ENCODE measurements at places on chromosomes 5 and 9. TPM values are rescaled to one million over a fixed set of nuclear protein-coding genes. Genes with fewer than 3 reads are reported as not detected.

Gene CCDC180
- total RNA-seq: 4.2 TPM

Gene TAF1L
- total RNA-seq: not detected

Gene CMBL
- total RNA-seq: 1.8 TPM

Gene CCNI2
- total RNA-seq: 0.74 TPM

Gene CXCL14
- 322 TPM for total RNA-seq

Gene PCDHGB2
- total RNA-seq: 3.1 TPM

Gene PCDHB8
- 1.2 TPM for total RNA-seq

Gene SLC1A3
- 13.7 TPM for total RNA-seq

Gene FBN2
- 0.39 TPM for total RNA-seq

Gene BTNL3
- total RNA-seq: not detected

Gene ADAMTSL2
- 0.32 TPM for total RNA-seq

Gene CCNJL
- total RNA-seq: 0.32 TPM

- DNase-seq: peak; percentile 73
Observed at GRCh38 chr5:173672891-173673290, 56.4 kb upstream of the BOD1 start.

GRCh38 chr9:18437315-18438201, 36.4 kb upstream of the ADAMTSL1 start:
- no peak for DNase-seq

- DNase-seq: no peak
Observed at GRCh38 chr9:6052293-6052919, 37.0 kb upstream of the RANBP6 start.

DNA sequence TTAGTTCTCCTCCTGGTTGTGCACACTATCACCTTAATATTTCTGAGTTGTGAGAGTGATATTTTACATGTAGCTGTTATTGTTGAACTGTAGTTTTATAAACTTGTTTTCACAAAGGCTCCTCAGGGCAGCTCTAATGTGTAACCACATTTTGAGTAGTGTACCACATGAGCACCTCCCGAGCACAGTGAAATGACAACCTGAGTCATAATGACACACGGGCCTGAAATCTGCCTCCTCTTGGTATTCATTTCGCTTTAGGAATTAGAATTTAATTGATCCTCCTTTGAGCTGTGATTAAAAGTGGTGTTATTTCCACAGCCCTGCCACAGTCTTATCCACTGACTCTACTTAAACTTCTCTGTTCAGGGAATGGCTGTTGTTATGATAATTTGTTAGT, 7.9 kb downstream of the MTRR start:
- no peak for DNase-seq

DNA sequence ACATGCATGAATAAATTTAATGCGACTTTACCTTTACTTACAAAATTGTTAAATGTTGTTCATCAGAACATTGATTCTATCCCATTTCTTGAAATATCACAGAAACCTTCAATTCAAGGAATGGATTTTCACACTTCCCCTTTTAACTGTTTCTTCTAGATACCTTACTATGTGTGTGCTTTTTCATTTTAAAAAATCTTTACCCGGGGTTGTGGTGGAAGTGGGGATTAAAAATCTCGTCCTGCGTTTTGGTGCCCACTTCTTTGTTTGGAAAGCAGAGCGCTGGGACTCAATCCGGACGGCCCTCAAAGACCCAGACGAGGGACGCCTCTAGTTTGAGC, 5.8 kb upstream of the MEF2C start:
- DNase-seq: no peak

GRCh38 chr5:158754018-158754514, 345.6 kb downstream of the EBF1 start:
- no peak for DNase-seq

GRCh38 chr5:172911976-172912375, 47.2 kb upstream of the RPL26L1 start:
- DNase-seq: no peak

DNA sequence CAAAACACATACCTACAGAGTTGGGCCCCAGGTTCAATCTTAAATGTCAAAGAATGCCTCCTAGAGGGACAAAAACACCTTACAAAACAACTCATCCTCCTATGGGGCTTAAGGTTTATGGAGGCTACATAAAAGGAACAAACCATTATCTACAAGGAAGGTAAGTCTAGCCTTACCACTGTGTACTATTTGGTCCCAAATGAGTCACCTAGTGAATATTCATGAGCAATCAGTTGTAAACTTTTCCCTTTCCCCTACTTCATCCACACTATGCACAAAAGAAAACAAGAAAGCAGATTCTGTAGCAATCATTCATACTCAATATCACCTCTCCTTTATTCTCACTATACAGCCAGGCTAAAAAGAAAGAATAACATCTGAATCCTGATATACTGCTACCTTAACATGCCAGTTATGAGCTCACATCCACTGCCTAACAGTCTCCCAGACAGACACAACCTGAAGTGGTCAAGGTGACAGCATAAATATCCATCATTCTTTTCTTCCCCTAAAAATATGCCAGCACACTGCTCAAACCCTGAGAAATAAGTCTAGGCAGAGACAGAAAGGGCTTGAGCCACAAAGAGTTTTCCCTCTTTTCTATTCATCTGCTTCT, 6.2 kb downstream of the OXCT1 start:
- DNase-seq: no peak

- DNase-seq: no peak
Observed at GRCh38 chr5:125269926-125270325, 523.5 kb upstream of the ZNF608 start.

DNA sequence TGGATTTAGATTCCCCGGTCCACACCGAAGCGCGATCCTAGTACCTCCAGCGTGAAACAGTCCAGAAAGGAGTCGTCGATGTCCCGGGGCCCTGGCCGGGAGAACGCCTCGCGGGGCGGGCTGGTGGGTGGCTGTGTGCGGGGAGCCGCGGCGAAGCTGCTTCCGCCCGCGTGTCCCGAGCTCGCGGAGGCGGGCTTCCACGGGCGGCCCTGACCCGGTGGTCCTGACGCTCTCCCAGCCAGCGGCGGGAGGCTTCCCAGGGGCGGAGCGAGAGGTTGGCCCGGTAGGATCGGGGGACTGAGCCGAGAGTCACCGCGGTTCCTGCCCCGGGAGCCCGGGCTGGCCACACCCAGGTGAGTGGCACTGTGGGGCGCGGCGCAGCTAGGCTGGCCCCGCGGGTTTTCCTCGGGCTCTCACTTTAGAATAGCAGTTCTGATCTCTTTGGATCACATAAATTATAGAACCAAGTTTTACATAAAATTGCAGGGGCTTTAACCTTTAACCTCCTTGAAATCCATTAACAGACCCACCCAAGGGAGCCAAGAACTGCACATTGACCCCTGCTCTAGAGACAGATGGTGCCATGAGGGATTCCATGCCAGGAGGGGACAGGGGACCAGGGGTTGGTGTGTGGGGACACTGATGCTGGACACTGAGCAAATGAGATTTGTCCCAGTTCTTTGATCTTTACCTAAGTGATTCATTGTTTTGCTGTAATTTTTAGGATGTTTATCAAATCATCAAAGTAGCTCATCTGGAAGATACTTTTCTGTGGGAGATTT, 29.2 kb upstream of the IL31RA start:
- DNase-seq: no peak

- no peak for DNase-seq
Observed at GRCh38 chr5:111792471-111793058, 35.6 kb upstream of the NREP start.

- no peak for DNase-seq
Observed at GRCh38 chr9:19995619-19996018, 206.8 kb upstream of the SLC24A2 start.

DNA sequence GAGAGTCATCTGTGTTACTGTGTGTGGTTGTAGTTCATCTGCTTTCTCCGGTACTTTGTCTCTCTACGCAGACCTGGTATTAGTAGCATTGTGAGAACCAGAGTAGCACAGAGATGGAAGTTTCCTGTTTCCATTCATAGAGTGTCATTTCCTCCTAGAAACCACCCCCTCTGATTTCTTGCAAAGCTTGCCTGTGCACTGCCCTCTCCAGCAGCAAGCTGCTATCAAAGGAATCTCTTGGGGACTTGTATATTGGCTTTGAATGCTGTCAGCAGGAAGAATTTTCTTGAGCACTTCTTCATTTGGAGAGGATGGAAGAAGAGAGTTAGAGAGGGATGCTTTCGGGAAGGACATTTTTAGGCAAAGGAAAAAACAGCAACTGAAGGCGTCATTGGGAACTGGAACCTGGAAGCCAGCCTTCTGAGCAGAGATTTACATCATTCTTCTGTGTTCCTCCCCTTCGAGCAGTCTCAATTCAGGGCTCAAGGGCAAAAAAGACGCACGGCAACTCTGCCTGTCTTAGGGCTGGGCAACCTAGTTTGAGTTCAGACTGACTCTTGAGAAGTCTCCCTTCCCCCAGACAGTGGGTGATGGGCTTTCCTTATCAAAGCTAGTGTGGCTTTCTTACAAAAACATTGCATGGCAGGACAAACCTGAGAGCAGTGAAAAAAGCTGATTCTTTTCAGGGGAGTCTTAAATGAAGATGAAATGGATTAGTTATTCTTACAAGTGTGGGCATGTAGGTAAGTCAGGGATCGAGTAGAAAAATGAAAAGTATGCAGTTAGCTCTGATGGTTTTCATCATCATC, 226.3 kb downstream of the AOPEP start:
- no peak for DNase-seq

- peak; percentile 24 for DNase-seq
Observed at GRCh38 chr9:113955076-113955752, 79.1 kb downstream of the ZNF618 start.

- DNase-seq: no peak
Observed at GRCh38 chr5:9781890-9782289, 151.7 kb upstream of the TAS2R1 start.

DNA sequence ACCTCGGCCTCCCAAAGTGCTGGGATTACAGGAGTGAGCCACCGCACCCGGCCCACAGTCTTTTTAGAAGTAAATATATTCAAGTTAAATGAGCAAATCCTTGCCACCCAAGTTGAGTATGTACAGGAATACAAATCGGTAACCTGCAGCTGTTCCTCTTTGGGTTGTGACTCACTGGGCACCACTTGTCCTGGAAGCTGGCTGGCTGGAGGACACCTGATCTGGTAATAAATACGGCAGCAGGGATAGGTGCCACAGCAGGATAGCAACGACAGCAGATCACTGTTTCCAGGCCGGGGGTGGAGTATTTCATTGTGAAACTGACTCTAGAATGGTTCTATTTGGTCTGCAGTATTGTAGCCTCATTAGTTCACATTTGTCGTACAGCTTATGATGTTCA, 35.7 kb upstream of the SLC36A2 start:
- no peak for DNase-seq

DNA sequence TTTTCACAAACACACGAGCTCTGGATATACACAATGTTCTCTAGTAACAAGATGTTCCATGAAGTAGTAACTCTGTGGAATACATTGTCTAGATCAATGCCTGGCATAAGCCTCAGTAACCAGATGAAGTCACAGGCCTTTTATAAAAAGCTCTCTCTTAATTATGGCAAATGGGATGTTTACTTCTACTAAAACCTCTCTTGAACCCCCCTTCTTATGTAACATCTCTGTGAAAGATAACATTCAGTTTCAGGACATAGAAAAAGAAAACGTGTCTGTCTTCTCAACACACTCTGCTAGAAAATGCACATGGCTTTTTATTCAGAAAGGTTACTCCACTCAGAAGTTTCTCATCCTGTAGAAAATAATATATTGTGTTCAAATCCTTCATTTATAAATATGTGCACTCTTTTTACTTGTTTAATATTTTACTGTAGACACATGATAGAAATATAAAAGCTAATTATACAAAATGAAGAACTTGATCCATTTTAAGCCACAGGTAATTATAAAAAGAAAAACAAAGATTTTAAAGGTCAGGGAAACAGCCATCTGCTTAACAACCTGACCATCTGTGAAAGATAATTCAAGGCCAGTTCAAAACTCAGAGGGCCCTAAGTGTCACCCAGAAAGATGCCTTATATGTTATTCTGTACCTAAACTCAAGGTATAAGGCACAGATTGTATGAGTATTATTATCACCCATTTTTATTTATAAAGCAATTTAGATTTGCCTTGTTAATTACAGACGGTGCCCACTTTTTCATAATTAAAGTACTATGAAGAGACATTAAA, 812.0 kb downstream of the CDH18 start:
- DNase-seq: no peak

- no peak for DNase-seq
Observed at GRCh38 chr9:73806876-73807275, 655.2 kb downstream of the ANXA1 start.

DNA sequence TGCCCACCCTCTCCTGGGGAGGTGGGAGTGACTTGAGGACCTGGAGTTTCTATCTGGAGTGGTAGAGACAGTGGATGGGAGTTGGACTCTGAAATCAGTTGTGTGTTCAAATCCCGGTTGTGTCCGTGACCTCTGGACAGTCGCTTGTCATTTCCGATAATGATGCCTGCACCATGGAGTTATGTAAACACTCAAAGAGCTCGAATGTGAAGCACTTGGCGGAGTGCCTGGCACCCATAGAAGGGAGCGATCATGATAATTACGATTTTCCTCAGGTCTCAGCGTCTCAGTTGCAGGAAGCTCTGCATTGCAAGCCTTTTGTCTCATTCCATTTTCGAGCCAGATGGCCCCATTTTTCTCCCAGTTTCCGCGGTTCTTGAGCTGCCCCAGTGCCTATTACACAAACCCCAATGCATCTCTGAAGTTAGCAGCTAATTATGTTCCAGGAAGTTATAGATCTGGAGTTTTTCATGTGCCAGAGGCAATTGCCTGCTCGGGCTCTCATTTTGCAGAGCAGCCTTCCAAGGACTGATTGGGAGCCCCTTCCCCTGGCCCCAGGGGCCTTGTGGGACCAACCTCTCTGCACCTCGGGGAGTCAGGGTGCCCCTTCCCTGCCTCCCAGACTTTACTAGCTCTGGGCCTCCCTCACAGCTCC, 175.5 kb upstream of the MVB12B start:
- peak; percentile 4 for DNase-seq

- DNase-seq: no peak
Observed at GRCh38 chr5:16076657-16077056, 102.9 kb downstream of the MARCHF11 start.

DNA sequence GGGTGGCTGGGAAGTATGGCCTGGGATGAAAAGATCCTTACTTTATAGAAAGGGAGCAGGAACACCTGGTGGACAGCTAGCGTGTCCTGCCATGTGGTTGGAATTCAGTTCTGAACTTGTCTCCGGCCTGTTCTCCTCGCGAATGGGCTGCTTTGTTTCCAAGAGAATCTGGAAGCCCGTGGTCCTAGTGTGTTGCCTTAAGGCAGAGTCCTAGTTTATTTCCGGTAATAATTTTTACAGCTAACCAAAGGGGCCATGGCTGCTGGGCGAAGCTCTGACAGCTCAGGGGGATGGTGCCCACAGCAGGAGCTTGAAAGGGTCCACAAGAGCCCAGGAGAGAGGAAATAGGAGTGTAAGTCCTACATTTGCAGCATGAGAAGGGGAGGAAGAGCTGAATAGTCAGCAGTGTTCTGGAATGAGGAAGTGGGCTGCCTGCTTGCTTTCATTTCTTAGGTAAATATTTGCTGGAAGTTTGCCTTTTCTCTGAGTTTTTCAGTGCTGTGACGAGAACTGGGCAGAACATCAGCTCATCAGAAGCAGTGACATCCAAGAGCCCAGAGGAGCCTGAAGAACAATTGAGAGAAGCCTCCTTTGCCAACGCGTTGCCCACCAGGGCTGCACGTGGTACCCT, 13.1 kb upstream of the IGFBPL1 start:
- DNase-seq: peak; percentile 69

Measured in lower leg skin (tissue), 4 donors.